ENCODE measurements at places on chromosomes 6 and 20.

GRCh38 chr6:20472748-20473147, 61.5 kb upstream of the CDKAL1 start:
- DNase-seq: no peak

- no peak for DNase-seq
Observed at GRCh38 chr6:74925683-74926082, 280.2 kb downstream of the COL12A1 start.

DNA sequence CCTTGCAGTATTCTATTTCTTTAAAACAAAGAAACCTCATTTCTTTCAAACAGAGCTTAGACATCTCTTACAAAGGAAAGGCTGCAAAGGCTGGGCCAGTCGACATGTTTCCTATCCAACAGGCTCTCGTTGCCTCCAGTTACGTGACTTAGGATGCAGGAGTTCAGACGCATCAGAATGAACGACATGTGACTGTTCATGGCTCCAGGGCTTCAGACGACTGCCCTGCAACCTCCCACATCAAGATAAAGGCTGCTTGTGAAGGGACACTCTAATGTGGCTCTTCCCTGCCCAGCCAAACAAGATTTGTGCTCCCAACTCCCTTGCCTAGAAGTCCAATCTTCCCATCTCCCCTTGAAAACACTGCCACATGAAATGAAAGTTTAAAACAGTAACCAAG, 14.3 kb upstream of the NEDD9 start:
- DNase-seq: no peak

GRCh38 chr20:14334306-14334930, 3.0 kb downstream of the FLRT3 start:
- peak; percentile 79 for DNase-seq

DNA sequence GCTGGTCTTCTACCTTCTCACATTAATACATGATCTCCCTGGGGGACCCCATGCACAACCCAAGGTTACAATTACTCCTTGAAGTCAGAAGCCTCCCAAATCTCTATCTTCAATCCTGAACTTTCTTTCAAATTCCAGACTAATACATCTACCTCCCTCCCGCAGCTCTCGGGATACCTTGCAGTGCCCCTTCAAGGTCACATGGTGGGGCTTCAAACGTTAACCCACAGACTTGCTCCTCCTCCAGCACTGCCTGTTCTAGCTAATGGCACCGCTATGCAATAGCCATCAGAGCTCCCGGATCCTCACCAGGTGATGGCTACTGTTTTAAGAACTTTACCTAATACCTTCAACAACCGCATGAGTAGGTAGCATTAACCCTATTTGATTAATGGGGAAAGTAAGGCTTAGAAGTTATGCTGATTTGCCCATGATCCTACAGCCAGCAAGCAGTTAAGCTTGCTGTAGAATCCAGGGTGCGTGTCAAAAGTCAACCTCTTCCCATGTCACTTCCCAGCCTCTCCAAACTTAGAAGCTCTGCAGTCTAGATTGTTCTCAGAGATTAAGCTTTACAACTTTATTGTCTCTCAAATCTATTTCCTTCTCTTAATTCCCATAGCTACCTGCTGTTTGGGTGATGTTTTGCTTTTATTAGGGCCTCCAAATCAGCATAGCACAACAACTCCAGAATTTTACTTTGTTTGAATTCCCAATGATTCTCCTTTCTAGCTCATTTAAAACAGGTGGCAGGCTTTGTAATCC, 44.7 kb downstream of the PLAGL1 start:
- DNase-seq: no peak

GRCh38 chr6:159074120-159074684, 29.4 kb upstream of the TAGAP start:
- no peak for DNase-seq
